Activated CD8-positive, alpha-beta memory T cell treated with anti-CD3 and anti-CD28 coated beads for 1 hour (primary cell): ENCODE measurements at places on chromosomes 12 and 14.

GRCh38 chr12:10491766-10492165 lies 13.9 kb upstream of the EIF2S3B start:
- DNase-seq: no peak

- DNase-seq: no peak
These were observed 66.7 kb downstream of the MED13L start for GRCh38 chr12:116210762-116211161.

GRCh38 chr12:22399464-22400180 lies 65.1 kb upstream of the ST8SIA1 start:
- DNase-seq: no peak

GRCh38 chr14:20690848-20691640 lies 2.5 kb downstream of the ANG start:
- no peak for DNase-seq

DNA sequence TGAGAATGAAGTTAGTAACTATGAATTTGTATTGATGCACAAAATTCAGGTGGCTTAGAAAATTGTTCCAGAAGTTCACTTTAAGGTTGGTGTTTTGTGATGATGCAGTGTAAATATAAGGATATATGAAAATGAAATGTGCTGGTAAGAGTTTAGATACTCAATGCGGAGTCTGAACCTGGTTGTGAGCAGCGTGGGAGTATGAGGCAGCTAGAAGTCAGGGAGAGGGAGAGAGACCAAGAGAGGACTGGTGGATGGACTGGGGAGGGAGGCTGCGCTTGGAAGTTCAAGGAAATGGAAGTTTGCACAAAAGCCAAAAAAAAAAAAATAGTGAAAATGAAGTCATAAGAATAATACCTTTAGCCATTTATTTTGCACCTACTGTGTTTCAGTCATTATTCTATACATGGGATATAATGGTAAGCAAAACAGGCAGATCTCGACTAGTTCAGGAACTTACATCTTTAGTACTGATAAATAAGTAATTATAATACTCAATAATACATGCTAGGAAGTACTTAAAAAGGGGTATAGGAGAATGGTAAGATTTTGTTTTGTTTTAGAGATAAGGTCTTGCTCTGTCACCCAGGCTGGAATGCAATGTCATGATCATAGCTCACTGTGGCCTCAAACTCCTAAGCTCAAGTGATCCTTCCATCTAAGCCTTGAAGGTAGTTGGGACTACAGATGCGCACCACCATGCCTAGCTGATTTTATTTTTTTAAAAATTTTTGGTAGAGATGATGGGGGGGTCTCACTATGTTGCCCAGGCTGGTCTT lies 10.0 kb upstream of the RAB21 start:
- DNase-seq: no peak

- DNase-seq: no peak
These were observed 107.3 kb upstream of the ARHGAP5 start for GRCh38 chr14:31969699-31970240.

- DNase-seq: no peak
These were observed 106.1 kb upstream of the RFLNA start for GRCh38 chr12:124188561-124189405.

DNA sequence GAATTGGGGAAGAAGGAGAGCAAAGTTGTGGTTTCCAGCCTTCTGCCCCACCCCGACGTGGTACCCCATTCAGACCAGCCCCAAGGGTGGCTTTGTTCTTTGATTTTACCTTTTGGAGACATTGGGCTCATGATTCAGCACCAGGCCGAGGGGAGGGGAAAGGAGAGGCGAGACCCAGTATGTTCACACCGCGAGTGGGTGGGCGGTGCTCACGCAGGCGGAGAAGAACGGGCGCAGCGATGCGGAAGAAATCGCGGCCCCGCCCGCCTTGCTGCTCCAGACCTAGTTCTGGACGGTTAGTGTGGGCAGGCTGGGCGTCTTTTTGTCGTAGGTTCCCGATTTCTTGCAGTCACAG lies 963 bp downstream of the ATL1 start:
- DNase-seq: no peak

GRCh38 chr14:39203659-39204606 lies 28.9 kb downstream of the PNN start:
- no peak for DNase-seq

DNA sequence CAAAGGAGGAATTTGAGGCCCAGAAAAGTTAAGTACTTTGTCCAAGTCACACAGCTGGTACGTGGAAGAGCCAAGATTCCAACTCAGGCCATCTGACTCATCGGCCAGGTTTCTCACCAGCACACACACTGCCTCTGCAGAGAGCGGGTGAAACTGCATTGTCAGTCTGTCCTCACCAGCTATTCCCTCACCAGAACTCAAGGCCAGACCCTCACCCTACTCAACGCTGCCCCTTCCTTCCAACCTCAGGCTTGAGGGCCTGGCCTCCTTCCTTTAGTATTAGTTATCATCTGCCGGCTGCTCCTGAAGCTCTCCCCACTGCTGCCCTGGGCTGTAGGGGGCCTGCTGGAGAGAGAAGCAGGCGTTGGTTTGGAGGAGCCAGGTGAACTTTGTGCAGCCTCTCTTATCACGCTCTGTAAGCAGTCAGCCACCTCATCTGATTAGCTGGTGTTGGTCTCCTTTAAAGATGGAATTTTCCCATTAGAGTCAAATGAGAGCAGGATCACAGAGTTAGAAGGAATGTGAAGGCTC lies 16.6 kb upstream of the PLEK2 start:
- DNase-seq: no peak

GRCh38 chr12:59834659-59835474 lies 239.0 kb downstream of the SLC16A7 start:
- no peak for DNase-seq

DNA sequence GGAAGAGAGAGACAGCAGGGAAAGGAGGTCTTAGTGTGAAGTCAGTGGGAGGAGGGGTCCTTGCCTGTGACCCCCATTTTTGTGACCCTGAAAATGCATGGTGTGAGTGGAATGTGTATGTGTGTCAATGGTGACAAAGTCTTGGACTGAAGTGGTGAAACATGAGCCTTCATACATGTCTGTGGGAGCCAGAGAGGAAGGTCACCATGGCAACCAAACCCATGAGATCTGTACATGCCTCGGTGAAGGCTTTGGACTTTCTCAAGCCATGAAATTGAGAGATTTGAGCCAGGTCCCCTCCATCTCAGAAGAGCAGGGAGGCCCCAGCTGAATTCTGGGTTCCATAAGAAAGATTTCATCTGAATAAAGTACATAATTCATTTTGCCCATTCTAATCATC lies 108.7 kb downstream of the TTC8 start:
- no peak for DNase-seq

DNA sequence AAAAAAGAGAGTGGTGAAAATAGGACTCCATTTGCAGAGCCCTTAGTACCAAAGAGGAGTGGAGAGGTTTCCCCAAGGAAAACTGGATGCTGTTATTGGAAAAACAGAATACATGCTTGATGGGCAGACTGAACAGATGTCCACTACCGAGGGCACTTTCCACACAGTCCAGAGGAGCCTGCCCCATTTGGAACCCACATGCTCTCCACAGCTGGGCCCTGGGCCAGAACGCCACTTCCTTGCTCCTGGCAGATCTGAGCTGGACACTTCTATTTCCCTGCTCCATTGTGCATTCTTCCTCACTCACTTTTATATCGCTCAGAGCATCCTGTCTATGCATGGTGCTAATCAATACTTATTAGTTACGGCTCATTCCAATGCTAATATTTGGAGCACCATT lies 249.9 kb downstream of the SLC15A4 start:
- no peak for DNase-seq

DNA sequence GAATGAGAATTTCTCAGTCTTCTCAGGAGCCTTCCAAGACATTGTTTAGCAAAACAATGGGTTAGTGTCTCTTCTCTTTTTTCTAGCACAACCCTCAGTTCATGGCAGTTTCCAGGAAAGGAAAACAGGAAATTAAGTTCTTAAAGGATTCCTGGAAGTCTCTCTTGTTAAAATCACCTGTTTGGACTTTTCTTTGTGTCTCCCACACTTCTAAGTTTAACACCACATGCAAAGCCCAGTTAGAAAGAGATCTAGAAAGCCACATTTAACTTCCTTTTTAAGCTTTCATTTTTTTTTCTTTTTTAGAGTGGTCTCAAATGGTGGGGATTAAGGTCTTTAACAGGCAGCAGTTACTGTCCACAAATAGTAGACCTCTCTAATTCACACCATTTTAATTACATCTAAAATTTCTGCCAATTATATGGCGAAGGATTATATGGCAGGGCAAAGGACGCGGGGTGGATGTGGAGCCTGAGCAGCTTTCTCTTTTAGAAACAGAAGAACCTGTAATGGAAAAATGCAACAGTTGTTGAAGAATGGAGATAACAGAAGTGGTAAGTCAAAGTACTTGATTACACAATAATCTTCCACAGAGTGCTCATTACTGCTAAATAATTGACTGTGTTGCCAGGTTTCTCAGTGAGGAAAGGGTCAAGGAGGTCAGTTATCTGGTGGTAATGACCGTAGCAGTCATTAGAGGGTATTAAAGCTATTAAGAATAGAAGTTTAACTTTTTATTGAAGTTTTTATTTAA lies 298.6 kb downstream of the AKAP6 start:
- no peak for DNase-seq

DNA sequence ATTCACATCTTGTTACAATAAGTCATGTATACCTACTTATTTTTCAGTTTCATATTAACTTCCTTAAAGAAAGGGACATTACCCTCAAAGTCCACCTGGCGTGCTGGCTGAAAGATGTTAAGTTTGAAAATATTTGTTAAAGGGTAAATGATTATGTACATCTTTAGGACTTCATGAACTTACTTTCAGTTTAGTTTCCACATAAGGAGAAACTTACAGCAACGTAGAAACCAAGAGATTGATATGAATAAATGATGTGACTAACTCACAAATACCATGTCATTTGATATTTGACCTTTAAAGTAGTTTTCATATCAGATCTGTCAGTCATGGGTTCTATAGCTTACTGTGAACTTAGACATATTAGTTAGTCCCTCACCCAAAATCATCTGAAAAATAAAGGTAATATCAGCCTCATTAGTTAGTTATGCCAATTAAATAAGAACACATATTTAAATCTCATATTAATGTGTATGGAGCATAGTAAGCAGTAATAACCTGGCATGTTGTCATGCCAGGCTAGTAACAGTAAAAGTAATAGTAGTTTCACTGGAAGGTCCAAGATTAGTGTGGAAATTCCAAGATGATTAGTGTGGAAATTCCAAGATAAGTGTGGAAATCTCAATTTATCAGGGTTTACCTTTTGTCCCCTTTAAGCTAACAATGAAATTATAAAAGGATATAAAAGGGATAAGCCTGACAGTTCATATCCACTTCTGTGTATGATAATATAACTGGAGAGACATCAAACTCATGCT lies 1.9 kb upstream of the CLEC2D start:
- DNase-seq: no peak

DNA sequence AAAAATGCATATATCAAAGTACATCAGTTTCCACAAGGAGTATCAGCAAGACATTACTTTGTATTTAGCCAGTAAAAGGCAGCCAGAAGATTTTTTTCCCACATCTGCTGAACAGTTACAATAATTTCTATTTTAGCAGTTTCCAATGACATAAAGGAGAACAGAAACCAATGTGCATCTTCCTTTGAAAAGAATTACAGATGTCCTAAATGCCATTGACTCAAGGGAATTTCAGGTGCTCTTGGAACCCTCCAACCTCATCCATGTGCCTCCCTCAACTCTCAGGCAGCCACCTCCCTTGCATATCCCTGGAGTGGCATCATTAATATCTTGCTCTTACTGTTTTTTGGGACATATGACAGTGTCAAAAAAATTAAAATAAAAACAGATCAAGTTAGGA lies 62.2 kb upstream of the ST8SIA1 start:
- DNase-seq: no peak

DNA sequence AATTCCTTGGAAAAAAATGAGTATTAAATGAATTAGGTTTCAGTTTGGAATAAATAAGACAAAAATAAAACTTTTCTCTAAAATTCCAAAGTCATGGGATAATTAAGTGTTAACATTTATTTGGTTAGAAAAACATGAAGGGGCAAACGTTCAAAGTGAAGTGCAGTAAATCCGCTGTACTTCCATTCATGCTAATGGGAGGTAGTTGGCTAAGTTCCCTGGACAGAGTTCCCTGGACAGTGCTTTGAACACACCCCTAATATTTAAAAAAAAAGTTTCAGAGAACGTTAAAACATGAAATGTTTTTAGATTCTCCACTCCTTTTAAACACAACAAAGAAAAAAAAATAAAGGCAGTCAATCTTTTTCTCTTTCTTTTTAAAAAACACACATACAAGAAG lies 16.3 kb downstream of the ALX1 start:
- no peak for DNase-seq

- no peak for DNase-seq
These were observed 186.4 kb upstream of the PRMT8 start for GRCh38 chr12:3304436-3305165.

- no peak for DNase-seq
These were observed 208.1 kb downstream of the CPNE8 start for GRCh38 chr12:38697289-38697688.

DNA sequence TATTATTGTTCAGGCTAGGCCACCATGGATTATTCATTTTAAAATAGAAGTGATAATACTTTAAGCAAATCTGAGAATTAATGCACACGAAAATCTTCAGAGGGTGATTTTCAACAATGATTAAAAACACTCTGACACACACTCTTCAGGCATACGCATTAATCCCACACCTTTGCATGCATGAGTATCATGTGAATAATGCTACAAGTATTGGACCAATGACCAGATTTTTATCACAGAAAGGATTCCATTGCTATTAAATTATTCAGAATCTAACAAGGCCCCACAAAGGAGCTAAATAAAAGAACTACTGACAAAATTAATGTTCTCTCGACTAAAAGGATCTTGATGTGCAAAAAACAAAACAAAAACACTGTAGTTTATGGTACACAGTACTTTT lies 11.1 kb downstream of the EPS8 start:
- DNase-seq: no peak

DNA sequence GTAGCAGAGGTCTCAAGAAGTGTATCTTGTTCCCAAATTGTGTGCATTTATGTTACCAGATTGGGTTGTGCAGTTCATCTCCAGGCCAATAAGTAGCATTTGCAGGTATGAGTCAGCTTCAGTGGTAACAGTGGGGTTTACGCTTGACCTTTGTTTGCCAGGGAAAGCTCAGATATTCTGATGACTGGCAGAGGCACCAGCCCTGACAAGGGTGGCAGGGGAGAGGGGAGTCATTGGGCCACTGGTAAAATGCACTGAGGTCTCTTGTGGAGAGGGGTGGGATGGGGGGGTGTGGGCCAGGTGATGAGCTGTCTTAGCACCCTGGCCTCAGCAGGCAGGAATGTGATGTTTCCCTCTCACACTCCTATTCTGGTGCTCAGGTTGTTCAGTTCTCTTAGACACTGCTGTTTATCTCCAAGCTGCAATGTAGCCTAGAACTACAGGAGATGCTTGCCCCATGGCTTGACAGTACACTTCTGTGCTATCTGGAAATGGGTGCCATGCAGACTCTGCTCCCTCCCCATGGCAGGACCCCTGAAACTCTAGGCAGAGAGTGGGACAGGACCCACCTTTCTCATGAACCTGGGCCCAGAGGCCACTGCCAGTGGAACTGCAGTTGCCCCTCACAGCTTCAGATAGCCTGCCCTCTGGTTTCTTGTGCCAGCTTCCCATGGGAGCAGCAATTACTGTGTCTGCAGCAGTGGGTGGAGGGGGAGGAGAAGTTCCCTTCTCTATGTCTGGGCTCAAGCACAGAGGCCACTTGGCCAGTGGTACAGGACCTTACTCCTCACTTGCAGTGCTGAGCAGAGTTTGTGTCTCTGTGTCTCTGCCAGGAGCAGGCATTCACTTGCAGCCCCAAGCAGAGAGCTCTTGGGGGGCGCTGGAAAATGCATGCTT lies 31.9 kb downstream of the USP15 start:
- no peak for DNase-seq

GRCh38 chr14:103058164-103059055 lies 1.1 kb upstream of the CDC42BPB start:
- no peak for DNase-seq

GRCh38 chr14:68020493-68020892 lies 200.9 kb downstream of the RAD51B start:
- no peak for DNase-seq
